ENCODE measurements at places on chromosomes 7 and 10.

- no peak for DNase-seq
These were observed 21.0 kb upstream of the C10orf90 start for GRCh38 chr10:126691456-126691855.

DNA sequence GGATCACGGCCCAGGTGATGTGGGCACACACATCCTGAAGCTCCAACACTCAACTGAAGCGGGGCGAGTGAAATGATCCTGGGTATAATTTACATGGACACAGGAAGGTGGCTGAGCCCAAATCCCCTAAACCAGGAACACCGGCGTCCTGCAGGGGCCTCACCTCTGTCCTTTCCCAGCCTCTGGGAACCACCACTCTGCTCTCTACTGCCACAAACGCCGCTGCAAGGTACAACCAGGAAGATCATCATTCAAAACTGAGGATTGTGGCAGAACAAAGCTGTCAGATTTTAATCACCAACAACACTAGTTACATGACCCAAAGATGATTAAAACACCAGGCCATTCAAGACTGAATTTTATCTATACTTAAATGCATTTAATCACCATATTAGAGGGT lies 104.0 kb downstream of the DIP2C start:
- no peak for DNase-seq

DNA sequence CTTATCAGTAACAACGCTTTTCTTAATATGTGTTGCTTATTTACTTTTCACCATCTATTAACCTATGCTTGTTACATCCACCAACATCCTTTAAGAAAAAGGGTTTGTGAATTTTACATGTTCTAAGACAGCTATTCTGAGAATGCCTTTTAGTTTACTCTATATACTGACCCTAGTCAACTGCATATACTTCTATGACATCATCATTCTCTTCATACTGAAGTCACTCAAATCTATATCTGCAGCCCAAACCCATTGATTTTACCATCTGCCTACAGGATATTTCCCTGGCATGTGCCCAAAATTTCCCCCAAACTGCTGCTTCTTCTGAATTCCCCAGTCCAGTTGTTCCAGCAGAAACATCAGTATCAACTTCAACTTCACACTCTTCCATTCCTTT lies 94.6 kb upstream of the FAM204A start:
- no peak for DNase-seq

DNA sequence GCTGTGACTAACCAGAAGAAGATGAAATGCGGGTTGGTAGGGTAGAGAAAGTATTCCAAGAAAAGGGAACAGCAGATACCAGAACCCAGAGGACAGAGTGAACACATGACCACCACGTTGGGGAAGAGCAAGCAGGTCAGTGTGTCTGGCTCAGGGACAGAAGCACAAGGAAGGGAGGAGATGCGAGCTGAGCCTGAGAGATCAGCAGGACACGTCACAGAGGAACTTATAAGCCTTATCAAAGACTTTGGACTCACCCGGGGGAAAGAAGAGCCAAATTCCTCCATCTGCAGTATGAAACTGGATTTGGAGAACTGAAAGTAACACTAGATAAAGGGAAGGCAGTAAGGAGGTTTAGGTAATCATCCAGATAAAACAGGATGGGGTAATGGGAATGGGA lies 232.1 kb upstream of the NPVF start:
- no peak for DNase-seq

DNA sequence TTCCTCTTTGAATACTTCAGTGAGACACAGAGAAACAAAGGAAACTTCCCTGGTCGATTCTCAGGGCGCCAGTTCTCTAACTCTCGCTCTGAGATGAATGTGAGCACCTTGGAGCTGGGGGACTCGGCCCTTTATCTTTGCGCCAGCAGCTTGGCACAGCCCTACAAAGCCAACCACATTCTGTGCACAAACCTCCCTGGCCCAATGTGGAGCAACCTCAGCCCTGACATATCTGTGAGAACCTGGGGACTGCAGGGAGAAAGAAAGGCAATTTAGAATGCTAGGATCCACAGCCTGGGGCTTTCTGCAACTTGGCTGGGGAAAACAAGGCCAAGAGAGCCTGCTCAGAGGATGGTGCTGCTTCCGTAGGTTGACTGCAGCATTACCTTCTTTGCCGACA lies 63.5 kb upstream of the PRSS58 start:
- no peak for DNase-seq

DNA sequence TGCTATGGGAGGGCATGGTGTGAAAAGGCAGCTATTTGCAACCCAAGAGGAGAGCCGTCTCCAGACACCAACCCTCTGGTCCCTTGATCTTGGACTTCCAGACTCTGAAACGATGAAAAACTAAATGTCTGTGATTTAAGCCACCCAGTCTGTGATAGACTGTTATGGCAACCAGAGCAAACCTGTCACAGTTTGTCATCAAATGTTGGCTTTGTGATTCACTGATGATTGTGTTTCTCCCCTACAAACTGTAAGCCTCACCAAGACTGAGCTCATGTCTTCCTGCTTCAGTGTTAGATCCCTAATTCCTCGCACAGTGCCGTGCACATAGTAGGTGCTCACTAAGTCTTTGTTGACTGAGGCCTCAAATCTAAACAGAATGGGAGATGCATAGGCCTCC lies 224.6 kb upstream of the PITRM1 start:
- no peak for DNase-seq

DNA sequence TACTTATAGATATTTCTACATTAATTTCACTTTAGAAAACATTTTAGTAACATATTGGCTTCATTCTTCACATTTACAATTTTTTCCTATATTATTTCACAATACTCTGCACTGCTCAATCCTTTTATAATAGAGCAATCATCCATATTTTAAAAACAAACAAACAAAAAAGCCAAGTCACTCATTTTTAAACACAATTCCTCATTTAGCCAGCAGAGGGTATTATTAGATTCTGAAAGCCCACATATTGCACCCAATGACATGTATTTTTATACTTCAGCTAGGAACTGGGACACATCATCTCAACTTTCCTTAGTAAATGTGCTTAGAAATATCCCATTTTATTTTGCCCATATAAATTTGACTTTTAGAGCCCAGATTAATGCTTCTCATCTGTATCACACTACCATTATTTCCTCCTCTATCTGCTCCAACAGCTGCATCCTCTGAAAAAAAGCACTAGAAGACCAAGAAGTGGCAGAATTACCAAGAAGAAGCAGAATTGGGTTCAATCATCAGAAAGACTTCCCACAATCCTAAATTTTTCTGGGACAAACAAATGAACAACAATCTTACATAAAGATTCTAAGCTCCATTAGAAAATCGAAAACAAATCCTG lies 29.5 kb downstream of the CTNNA3 start:
- DNase-seq: no peak

DNA sequence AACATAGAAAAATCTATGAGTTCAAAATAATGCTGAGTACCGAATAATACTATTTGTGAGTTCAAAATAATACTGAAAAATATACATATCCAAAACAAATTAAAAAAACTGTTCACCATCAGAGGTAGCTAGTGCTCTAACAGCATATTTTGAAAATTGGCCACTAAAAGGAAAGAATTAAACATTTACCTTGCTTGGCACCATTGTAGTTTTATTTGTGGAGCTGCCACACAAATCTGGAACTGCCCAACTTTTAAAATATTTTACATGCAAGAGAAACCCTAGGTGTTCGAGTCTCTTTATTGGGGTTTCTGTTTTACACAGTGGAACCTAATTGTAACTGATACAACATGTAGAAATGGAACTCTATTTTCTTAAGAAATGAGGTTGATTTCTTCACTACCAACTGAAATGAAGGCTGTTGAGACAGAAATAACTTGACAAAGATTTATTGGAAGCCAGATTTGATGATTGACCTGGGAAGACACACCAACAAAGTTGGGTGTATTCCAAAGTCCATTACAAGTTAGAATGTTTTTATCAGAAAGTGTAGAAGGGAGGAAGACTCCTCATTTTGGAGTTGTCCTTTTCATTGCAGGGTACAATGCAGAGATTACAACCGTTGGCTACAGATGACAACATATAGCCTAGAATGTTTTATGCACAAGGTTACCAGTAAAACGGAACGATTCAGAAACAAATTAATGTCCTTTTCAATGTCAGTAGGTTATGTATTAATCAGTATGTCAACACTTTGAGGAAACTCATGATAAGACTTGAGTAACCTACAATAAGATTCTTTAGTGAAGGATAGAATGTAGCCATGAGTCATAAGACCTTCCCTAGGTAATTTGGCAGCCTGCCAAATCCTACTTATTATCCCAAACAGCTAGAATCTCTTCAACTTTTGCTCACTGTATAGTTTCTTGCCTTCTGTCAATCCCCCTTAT lies 73.8 kb upstream of the PAPSS2 start:
- DNase-seq: no peak

- DNase-seq: no peak
These were observed 94.3 kb upstream of the SORCS3 start for GRCh38 chr10:104546756-104547155.

GRCh38 chr7:78473571-78474301 lies 675.2 kb downstream of the PHTF2 start:
- no peak for DNase-seq

- DNase-seq: no peak
These were observed 260.6 kb downstream of the GLI3 start for GRCh38 chr7:41976411-41976810.

DNA sequence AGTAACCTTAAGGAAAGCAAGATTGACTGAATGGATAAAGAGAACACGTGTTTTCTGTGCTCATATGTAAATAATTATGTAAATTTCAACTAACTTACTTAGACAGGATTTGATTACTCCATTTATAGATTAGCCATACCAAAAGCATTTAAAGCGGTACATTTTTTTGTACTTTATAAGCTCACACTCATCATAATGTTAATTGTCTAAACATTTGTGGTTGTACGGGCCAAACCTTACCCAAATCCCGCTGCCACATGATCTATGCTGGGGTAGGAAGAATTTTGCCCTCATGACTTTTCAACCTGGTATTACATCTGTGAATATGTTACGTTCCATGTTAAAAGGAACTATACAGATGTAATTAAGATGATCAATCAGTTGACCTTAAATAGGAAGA lies 29.1 kb downstream of the MKX start:
- no peak for DNase-seq

GRCh38 chr7:152601305-152601798 lies 74.6 kb downstream of the XRCC2 start:
- no peak for DNase-seq

DNA sequence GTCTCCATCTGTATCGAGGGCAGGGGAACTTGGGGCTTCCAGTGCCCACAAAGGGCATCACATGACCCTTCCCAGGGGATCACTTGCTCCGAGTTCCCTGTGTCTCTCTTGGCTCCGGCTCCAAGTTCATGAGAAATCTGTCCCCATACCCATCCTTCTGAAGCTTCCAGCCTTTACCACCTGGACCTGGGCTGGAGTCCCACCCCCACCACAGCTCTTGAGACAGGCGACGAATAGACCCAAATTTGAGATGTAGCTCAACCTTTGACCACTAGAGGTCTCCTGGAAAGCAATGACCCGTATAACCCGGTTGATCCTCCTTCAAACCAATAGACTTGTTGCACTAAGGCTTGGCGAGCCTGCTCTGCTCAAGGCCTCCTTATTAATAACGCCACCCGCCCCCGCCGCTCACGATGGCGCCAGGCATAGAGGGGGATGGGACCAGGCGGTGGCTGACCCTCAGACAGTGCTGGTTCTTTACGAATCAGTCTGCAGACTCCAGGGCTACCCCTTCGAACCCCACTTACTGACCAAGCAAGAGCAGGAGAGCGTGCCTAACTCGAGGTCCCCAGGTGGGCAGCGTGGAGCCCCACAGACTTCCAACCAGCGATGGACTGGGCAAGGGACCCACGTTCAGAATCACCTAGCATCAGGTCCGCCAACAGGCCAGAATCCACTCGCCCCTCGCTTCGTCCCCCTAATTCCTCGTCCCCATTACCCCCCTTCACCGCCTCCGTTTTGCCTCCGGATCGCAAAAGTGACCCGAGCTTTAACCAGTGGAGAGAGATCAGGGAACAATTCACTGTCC lies 4.4 kb upstream of the ARID5B start:
- DNase-seq: no peak

- no peak for DNase-seq
These were observed 125.6 kb downstream of the CXCL12 start for GRCh38 chr10:44259090-44259874.

GRCh38 chr10:33382921-33383713 lies 48.6 kb upstream of the NRP1 start:
- no peak for DNase-seq

GRCh38 chr7:159067576-159068487 lies 76.8 kb downstream of the VIPR2 start:
- DNase-seq: no peak

DNA sequence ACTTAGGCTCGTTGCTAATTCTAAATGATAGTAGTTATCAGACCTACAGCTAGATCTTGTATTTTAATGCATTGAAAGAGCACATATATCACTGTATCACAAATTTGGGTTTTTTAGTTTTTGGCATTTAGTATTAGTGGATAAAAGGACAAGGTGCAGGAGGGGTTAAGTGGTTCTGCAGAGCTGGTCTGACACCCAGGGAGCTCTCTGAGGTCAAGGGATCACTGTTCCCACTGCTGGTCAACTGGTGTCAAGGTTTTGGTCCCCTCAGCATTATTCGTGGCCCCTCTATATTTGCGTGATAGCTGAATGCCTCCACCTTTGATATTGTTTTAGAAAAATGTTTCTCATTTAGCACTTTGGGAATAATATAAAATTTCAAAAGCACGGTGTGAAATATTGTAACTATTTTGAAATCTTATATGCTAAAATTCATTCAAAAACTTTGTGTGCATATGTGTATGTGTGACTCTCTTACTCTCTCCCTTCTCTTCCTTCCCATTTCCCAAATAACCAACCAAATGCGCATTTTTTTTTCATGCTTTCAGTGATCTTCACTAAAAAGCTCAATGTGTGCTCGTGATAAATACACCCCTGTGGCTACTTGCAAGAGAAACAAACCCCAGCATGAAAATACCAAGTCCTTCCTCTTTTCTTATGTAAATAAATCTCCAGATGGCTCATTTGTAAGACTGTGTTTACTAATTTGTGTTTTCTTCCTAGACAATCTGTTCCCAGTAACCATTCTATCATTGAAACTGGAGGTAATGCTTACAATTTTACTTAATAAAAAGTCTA lies 309.2 kb downstream of the FGFR2 start:
- no peak for DNase-seq

- no peak for DNase-seq
These were observed 68.8 kb downstream of the NRP1 start for GRCh38 chr10:33265621-33266020.
